Hematopoietic multipotent progenitor cell (in vitro differentiated cells): ENCODE measurements at places on chromosomes 5 and 9.

DNA sequence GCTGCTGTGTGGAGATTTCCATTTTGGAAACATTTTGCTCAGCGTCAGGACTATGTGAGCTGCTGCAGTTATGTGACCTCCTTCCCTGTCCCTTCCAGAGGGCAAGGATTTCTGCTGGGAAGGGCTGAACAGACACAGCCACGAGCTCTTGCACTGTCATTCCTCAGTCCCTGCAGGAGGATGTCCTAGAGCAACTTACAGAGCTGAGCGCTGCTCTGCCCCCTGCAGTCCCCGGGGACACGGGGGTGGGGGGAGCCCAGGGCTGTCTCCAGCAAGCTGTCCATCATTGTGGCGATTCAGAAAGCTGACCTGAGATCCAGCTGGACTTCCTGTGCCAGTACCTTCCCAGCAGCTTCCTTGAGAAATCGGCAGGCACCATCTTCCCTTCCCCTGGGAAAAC, 28.0 kb upstream of the MAP1B start:
- DNase-seq, result no peak

DNA sequence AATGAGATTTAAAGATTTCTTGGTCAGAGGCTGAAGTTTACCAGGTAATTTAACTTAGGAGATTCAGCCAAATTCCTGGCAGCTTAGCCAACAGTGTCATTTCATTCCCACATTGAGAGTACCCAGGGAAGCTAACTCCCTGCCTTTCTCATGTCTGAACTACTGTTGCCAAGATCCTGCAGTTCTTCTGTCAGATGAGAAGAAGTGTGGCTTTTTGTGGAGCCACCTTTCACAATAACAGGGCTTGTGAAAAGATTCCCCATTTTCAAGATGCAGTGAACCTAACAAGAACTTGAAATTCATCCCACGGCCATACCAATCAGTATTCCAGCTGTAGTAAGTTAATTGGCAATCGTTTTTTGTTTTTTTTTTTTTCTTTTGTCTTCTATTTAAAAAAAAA, 176.4 kb downstream of the XRCC4 start:
- DNase-seq, result no peak

DNA sequence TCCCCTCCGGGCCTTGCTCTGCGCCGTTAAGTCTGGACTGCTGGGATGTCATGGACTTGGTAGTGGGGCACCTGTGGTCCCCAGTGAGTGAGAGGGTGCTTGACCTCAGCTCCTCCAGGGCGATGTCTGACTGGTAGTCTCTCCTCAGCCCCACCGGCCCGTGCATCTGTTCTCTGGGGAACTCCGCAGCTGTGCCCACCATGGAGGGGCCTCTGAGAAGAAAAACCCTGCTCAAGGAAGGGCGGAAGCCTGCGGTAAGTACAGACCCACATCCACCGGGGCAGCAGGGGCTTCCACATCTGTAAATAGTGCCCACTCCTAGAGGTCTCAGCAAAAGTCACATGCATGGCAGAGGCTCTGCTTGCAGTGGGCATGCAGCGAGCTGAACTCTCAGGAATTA, 52.6 kb upstream of the GARNL3 start:
- no peak for DNase-seq

GRCh38 chr9:84697509-84698114, 28.1 kb downstream of the NTRK2 start:
- peak; percentile 57 for DNase-seq

DNA sequence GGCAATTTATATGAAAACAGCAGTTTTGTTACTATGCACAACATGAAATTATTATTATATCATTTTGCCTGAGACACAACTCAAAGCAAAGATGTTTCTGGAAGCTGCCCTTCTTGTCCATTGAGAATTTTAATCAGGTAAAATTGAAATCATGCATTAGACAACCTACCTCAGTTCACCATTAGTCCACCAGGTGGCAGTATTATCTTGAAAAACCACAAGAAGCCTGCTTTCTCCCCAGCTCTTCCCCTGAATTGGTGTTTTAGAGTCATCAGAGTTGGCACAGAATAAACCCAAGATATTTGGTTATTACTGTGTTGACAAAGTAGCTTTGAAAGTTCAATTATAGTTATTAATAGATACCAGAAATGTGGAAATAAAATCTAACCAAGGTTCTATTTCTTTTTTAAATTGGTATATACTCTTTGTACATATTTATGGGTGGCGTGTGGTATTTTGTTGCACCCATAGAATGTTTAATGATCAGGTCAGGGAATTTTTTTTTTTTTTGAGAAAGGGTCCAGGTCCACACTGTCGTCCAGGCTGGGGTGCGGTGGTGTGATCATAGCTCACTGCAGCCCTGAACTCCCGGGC, 25.7 kb downstream of the UTP15 start:
- peak; percentile 42 for DNase-seq

DNA sequence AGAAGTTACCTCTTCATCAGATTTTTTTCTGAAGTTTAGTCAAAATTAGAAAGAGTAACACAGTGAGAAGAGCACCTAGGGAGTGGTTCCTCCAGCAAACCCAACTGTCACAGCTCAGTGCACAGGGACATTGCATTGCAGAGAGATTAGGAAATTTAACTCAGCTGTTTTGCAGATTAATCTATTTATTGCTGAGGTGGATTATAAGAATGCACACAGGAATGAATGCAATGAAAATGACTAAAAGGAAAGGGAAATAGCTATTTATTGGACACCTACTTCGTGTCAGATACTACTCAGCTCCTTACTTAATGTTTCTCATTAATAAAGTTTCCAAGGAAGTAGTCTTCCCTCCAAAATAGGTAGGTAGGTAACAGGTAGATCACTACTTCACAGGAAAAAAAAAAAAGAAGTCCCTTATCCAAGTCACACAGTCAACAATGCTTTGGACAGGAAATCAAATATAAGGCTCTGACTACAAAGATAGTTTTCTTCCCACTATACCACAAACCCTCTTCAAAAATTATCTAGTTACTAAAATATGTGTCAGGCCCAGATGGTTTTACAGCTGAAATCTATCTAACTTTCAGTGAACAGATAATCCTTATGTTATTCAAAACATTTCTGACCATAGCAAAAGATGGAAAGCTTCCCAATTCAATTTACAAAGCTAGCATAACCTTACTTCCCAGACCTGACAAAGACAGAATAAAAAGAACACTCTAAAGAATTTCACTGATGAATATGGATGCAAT, 442.2 kb upstream of the MPDZ start:
- no peak for DNase-seq

- DNase-seq, result no peak
These were observed 76.6 kb upstream of the ZNF169 start for GRCh38 chr9:94182532-94182931.

DNA sequence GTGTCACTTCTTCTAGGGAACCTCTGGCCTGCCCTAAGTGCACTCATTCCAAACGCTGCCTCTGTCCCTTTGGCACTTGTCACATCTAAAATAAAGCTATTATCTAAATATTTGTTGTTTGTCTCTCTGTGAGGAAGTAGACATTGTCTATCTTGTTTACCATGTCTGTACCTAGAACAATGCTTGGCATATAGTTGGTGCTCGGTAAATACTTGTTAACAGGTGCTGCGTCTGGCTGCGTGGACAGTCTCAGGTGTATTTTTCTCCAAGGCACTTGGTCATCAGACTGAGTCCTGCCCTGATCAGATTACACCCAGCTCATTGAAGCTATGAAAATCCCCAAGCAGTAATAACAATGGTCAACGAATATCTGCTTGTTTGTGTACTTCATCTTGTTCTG, 174.9 kb upstream of the SMIM23 start:
- DNase-seq, result no peak

DNA sequence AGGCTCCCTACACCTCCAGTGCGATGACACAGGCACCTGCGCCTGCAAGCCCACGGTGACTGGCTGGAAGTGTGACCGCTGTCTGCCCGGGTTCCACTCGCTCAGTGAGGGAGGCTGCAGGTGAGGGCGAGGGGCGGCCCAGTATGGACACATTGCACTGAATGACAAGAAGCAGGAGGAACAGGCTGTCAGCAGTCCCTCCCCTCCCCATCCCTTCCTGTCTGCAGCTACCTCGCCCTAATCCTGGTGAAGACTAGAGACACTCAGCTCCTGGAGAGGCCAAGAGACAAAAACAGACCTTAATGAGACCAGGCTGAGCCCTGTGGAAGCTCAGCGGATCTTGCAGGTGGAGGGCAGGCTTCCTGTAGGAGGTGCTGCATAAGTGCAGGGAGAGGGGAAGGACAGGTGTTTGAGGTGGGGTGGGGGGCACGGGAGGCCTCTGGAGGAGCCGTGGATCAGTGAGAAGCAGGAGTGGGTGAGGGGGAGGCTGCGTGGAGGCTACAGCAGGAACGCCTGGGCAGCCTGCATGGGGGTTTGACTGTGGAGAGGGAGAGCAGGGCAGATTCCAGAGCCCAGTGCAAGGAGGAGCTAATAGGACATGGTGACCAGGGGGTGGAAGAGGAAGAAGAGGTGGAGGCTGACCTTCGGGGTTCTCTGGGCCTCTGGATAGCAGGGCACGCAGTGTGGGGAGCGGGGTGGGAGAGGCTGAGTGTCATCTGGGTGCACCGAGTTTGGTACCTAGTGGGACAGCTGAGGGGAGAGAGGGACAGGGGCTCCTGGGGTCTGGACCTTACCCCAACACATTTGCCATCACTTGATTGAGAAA, 30.4 kb downstream of the LAMC3 start:
- DNase-seq, result no peak

DNA sequence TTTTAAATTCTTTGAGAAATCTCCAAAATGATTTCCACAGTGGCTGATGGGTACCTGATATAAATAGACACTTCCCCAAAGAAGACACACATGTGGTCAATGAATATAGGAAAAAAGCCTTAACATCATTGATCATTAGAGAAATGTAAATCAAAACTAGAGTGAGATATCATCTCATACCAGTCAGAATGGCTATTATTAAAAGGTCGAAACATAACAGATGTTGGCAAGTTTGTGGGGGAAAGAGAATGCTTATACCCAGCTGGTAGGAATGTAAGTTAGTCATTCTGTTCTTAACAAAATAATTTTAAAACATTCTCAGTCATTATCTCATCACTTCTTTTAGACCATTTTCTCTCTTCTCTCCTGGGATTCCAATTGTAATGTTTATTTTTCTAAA, 1666.0 kb upstream of the ACO1 start:
- no peak for DNase-seq

DNA sequence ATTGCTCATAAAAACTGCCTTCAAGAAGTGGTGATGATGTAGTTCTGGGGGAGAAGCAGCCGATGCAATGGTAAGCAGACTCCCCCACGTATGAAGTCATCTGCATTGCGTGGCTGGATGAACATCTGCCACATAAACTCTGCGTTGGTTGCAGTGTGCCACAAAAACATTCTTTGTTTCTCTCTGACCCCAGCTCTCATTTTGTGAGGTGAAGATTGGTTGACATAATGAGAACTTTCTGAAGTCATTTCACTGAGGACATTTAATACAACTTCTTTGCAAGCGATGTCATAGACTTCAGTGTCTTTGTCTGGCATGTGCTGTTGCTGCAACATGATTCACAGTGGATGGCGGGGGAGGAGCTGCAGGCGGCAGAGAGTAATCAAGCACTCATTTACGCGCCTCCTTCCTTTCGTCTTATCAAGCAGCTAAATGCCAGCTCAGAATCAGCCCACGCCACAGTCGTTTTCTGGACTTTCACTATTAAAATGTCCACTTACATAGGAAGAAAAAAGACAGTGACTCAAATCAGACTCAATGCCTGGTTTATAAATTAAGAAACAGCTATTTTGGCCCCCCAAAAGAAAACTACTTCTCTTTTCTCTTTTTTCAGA, 91.5 kb upstream of the NFIL3 start:
- DNase-seq, result no peak

- DNase-seq, result no peak
These were observed 512 bp downstream of the GRIN3A start for GRCh38 chr9:101737705-101738565.

DNA sequence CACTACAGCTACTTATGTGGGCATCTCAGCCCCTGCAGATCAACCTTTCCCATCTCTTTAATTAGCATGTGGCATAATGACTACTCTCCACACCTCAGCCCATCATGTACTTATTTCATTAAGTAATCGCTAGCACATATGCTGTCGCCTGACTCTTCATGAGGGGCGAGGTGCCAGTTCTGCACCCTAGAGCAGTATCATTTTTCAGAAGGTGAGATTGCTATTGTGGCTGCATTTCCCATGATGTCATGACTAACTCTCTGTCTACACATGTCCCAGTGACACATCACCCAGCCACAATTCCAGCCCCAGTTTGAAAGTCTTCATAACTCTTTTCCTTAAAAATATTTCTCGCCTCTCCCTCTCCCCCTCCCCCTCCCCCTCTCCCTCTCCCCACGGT, 7.6 kb upstream of the F2RL1 start:
- DNase-seq, result no peak

DNA sequence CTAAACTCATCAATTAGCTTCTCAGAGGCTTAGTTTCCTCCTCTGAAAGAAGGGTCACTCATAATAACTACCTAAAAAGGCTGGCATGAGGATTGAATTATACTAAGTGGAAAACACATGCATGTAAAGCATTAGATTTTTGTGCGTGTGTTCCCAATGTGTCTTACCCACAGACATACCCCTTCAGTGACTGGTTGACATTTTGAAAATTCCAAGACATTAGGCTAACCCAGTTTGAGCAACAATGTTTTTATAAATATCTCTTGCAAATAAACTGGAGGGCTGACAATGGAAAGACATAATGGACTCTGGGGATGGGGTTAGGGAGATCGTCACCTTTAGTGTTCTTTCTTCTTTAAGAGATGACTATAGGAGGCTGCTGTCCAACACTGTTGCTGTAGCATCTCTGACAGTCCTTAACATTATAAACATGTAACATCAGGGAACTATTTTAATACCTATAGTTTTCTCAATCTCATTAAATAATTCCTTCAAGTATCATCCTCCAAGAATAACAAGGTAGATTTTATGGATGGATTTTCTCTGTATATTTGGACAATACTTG, 24.3 kb downstream of the HMHB1 start:
- no peak for DNase-seq

DNA sequence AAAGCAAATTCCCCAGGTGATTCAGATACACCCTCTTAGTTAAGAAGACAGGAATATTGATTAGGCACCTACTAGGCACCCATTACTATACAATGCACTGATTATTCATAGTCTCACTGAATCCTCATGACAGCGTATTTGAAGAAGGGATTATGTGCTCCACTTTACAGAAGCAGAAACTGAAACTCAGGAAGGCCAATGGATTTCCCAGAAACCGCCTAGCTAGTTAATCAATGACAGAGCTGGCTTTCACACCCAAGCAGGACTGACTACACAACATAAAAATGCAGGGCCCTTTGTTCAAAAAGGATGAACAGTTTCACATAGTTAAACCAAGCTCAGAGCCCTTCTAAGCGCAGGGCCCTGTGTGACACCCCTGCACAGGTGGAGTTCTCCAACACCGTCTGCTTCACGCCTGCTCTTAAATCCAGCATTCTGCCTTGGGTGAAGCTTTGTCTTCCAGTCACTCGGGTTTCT, 117.3 kb downstream of the TTLL11 start:
- DNase-seq, result no peak

DNA sequence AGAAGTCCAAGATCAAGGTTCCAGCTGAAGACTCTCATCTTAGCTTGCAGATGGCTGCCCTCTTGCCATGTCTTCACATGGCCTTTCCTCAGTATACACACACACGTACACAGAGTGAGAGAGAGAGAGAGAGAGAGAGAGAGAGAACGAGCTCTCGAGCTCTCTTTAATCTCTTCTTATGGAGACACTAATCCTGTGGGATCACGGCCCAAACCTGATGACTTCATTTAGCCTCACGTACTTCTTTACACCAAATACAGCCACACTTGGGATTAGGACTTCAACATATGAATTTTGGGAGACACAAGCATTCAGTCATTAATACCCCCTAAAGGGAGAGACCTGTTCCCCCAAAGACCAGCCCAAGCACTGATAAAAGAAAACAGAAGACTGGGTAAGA, 42.8 kb downstream of the SIL1 start:
- DNase-seq, result no peak

- DNase-seq, result no peak
These were observed 40.9 kb downstream of the VLDLR start for GRCh38 chr9:2662496-2662895.
